ENCODE measurements at places on chromosomes 3 and 15.

DNA sequence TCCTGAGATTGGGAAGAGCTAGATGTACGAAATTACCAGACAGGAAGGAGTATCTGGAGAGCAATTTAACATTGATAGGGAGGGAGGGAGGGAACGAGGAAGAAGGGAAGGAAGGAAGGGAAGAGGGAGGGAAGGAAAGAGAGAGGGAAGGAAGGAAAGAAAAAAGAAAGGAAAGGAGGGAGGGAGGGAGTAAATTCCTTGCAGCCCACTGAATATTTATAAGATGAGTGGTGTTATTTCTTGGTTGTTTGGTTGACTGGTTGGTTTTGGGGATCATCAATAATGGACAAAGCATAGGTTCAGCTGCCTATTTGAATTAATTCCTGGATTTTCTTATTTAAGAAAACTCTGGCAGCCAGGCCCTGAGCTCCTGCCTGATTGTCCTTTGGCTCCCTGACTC lies 15.5 kb upstream of the TSEN2 start:
- DNase-seq, result no peak

- DNase-seq, result no peak
These were observed 46.1 kb downstream of the SMAD6 start for GRCh38 chr15:66747886-66748707.

DNA sequence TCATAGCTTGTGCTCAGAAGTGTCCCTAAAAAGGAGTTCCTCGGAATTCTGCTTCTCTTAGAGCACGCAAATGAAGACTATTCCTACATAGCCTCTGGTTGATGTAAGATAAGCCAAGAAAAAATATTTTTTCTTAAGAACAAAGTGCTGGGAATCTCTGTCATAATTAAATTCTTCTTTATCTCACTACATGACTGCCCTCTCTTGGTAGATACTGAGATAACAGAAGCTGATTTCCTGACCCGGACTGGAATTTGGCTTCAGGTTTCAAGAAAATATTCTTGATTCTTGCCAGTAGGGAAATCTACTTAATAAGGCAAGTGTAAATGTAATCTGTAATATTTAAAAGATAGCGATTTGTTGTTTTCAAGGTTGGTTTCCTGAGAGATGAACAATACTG lies 31.3 kb upstream of the SETMAR start:
- DNase-seq, result peak; percentile 63

DNA sequence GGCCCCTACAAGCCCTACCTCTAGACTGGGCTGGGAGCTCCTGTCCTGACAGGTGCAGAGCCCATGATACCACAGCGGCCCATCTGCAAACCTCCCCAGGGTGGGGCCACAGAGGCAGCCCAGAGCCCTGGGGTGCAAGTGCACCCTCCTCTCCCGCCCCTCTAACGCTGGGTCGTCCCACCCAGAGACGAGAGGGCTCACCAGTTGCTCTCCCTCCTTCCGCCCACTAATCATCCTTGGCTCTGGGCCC lies 742 bp downstream of the TNK2 start:
- no peak for DNase-seq

- no peak for DNase-seq
These were observed 169.3 kb downstream of the GREM1 start for GRCh38 chr15:32887090-32887489.

GRCh38 chr15:101490922-101491733 lies 1.6 kb upstream of the PCSK6 start:
- no peak for DNase-seq

DNA sequence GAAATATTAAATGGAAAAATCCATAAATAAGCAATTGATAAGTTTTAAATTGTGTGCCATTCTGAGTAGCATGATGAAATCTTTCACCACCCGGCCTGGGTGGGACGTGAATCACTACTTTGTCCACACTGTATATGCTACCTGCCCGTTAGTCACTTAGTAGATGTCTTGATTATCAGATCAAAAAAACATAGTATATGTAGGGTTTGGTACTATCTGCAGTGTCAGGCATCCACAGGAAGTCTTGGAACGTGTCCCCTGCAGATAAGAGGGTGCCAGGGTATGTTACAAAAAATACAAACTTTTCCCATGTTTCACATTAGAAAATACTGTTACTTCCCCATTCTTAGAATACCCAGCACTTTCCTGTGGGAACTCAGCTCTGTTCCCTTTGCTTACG lies 35.2 kb downstream of the FAM81A start:
- DNase-seq, result no peak

DNA sequence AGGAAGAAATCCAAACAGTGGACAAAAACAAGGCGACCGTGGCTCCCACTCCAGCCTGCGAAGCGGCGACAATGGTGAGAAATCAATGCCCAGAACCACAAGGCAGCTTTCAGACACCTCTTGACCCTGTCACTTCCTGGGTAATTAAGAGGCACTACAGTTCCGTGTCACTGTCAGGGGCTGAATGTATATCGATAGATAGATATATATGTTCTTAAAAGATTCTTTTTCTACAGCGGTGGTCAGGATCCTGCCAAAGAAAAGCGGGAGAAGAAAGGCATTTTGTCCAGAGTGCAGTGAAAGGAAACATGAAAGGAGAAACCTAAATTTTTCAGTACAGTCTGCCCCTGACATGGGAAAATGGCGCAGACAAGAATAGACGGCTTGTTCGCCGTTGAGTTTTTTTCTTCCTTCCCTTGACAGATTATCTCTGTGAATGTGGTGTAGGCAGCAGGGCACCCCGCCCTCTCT lies 56.2 kb upstream of the HES1 start:
- no peak for DNase-seq

DNA sequence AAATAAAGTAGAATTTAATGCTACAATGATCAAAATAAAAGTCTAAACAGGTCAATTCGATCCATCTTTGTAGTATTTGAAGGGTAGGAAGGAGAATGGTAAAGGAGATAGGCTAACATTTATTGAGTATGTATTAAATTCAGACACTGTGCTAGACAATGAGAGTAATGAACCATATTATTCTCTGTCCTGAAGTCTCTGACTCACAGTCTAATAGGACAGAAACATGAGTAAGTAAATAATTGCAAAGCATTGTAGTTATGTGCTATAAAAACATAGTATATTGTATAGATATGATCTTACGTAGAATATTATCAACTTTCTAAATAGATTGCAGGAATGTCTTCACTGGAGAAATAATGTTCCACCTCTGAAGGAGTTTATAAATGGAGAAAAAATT lies 64.5 kb downstream of the MDFIC2 start:
- DNase-seq, result no peak

GRCh38 chr3:46110701-46111493 lies 83.6 kb upstream of the XCR1 start:
- peak; percentile 0 for DNase-seq

- DNase-seq, result peak; percentile 69
These were observed 25.5 kb downstream of the SETD5 start for GRCh38 chr3:9422712-9423424.

- DNase-seq, result no peak
These were observed 1.5 kb downstream of the SLC25A38 start for GRCh38 chr3:39384665-39385000.

- no peak for DNase-seq
These were observed 1.1 kb downstream of the RPS17 start for GRCh38 chr15:82538961-82539690.

DNA sequence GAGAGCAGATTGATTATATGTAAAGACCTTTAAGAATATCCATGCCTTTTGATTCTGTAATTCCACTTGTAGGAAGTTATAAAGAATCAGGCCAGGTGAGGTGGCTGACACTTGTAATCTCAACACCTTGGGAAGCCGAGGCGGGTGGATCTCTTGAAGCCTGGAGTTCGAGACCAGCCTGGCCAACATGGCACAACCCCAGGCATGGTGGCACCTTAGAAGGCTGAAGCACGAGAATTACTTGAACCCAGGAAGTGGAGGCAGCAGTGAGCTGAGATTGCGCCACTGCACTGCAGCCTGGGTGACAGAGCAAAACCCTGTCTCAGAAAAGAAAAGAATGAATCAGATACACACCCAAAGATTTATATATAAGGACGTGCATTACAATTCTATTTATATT lies 33.9 kb downstream of the HRH1 start:
- DNase-seq, result no peak

DNA sequence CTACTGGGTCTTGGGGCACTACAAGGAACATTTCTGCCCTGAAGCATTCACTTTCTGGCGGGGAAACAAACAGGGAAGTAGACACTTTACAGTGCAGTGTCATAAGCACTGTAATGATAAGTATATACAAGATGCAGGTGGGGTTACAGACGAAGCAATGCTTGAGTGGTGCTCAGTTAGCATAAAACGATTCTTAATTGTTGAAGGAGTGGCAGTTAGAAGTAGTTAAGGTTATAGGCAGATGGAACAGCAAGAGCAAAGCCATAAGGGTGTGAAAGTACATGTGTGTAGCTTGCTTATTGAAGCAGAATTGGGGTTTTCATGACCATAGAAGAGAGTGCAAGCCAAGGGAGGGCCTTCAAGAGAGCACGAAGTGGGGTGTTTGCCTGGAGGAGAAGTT lies 46.2 kb downstream of the SLC25A26 start:
- DNase-seq, result no peak

DNA sequence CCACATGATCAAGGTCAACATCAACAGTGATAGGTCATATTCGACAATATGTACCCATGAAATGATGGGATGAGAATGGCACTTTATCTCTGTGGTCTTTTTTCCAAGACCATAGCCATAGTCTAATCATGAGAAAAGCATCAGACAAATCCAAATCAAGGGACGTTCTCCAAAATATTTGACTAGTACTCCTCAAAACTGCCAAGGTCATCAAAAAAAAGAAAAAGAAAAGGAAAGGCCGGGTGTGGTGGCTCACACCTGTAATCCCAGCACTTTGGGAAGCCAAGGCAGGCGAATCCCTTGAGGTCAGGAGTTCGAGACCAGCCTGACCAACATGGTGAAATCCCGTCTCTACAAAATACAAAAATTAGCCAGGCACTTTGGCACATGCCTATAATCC lies 318.3 kb downstream of the TAFA4 start:
- DNase-seq, result no peak

DNA sequence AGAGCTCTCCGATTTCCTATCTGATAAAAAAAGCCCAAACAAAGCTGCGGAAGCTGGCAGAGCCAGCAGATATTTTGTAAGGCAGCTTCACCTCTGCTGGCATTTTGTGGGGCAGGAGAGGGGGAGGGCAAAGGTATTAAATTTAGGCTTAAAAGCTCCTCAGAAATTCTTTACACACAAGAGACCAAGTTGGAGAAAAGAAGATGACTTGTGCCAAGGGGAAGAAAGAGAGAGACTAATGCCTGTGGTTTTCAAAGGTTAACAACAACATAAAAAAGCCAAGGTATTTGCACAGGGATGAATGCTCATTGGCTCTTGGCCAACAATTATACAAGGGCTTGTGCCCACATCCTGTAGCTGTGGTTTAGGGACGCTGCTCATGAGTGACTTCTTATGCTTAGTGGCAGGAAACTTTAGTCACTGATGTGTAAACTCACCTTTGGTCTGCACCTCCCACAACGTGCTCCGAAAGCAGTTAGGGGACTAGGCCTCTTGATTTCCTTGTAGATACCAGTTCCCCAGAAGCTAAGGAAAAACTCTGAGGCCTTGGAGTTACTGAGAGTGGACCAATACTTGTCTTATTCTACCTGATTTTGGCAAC lies 152.9 kb downstream of the TPRG1 start:
- DNase-seq, result no peak

GRCh38 chr15:69722924-69723323 lies 270.3 kb downstream of the RPLP1 start:
- DNase-seq, result no peak

GRCh38 chr3:50642382-50642781 lies 25.4 kb downstream of the MAPKAPK3 start:
- DNase-seq, result no peak

DNA sequence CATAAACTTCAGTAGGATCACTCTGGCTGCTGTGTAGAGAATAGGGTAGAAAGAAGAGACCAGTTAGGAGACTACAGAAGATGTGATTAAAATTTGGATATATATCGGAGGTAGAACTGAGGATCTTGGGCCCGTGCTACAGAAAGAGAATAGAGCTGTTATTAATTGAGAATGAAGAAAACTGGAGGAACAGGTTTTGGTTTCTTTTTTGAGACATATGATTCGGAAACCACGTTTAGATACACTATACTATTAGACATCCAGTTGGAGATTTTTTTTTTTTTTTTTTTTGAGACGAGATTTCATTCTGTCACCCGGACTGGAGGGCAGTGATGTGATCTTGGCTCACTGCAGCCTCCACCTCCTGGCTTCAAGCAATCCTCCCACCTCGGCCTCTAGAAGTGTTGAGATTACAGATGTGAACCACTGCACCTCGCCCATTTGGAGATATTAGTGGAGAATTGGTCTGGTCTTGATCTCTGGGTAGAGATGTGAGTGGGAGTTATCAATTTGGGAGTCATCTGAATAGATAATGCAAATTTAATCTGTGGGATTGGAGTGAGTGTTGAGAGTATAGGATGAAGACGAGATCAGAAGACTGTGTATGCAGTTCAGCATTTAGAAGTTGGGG lies 50.9 kb downstream of the TCF12 start:
- DNase-seq, result no peak

DNA sequence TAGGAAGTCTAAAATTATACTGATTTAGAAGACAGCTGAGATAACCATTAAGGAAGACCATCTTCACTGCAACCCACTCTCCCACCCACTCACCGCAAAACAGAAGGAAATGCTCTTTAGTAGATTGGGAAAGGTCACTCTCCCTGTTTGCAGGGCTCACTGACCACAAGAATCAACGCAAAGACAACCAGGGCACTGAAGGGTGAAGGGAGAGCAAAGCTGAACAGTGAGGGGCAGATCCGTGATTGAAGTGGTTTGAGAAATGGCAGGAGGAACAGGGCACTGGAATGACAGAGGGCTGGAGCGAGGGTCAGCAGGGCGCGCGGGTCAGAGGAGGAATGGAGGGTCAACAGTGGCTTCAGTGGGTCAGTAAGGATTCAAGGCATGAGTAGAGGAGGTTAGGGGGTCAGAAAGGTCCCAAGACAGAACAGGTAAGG lies 520 bp downstream of the MESD start:
- no peak for DNase-seq

DNA sequence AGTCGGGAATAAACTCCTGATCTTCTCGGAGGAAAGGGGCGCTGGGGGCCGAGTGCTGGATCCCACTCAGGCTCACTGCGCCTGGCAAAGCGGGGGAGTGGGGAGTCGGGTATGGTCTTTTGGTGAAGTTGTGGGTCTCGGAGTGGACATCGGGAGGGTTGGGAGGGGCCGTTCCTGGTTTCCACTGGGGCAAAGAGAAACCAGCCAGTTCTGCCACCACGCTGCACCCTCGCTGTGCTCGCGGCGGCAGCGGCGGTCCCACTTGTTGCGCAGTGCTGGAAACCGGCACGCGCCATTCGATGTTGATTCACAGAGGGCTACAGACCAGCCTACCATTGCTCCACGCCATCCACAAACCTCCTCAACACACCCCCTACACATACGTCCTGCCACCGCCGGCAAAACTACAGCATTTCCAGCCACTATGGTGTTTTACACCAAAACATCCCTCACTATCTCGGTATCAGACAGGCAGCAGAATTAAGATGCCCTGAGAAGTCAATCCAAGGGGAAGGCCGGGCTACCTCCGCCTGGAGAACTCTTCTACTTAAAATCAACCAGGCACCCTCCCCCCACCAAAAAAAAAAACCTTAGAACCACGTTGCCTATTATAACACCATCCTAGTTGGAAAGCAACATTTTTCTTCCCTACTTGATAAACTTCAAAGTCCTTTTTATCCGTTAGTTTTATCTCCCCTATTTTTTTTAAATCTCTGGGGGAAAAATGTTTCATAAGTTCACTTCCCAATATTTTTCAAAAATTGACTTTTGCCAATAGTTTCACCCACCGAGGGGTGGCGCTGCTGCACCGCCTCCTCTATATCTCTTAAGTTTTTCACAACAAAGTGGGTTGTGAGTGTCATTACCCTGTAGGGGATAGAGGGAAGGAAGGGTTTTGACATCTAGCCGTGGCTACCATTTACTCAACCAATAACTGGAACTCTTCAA lies 3.6 kb downstream of the BCL6 start:
- peak; percentile 60 for DNase-seq

Measured in NCI-H82 (cell line).